Stimulated activated CD8-positive, alpha-beta memory T cell treated with anti-CD3 and anti-CD28 coated beads, Interleukin-15, amount 100 ng/mL, for 48 hours (primary cell): ENCODE measurements at places on chromosomes 7 and 10.

DNA sequence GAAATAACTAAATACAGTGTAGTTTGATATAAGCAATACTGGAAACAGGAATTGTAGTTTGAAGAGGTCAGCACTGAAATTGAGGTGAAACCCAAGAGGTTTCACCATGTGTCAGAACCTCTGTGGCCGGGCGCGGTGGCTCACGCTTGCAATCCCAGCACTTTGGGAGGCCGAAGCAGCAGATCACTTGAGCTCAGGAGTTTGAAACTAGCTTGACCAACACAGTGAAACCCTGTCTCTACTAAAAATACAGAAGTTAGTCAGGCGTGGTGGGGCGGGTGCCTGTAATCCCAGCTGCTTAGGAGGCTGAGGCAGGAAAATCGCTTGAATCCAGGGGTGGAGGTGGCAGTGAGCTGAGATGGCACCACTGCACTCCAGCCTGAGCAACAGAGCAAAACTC, 13.7 kb downstream of the AHCYL2 start:
- no peak for DNase-seq

DNA sequence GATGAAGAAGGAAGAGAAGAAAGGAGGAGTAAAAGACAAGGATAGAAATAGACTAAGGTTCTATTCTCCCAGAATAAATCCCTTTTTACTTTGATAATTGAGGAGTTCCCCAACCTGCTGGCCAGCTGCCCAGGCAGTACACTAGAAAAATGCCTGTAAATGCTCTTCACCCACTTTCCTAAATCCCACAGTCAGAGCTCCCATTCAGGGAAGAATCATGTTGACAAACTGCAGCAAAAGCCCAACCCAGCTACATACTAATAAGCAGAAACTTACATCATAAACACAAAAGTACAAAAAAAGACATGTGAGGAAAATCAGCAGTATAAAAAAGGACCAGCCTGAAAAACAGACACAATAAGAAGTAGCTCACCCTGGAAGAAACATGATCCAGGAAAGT, 15.8 kb upstream of the KDM7A start:
- DNase-seq: no peak

GRCh38 chr10:27699776-27700175, 45.8 kb downstream of the MKX start:
- DNase-seq: no peak

GRCh38 chr7:100087055-100087750, 1.6 kb upstream of the COPS6 start:
- DNase-seq: no peak

DNA sequence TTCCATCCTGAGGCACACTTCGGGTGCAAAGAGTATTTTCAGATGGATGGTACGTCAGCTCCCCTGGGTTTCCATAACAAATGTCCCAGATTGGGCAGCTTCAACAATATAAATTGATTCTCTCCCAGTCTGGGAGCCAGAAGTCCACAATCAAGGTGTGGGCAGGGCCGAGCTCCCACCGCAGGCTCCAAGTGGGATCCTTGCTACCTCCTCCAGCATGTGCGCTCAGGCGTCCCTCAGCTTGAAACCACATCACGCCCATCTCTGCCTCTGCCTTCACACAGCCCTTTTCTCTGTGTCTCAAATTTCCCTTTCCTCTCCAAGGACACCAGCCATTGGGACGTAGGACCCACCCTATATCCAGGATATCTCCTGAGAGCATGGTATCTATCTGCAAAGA, 153.5 kb downstream of the DIP2C start:
- DNase-seq: no peak

DNA sequence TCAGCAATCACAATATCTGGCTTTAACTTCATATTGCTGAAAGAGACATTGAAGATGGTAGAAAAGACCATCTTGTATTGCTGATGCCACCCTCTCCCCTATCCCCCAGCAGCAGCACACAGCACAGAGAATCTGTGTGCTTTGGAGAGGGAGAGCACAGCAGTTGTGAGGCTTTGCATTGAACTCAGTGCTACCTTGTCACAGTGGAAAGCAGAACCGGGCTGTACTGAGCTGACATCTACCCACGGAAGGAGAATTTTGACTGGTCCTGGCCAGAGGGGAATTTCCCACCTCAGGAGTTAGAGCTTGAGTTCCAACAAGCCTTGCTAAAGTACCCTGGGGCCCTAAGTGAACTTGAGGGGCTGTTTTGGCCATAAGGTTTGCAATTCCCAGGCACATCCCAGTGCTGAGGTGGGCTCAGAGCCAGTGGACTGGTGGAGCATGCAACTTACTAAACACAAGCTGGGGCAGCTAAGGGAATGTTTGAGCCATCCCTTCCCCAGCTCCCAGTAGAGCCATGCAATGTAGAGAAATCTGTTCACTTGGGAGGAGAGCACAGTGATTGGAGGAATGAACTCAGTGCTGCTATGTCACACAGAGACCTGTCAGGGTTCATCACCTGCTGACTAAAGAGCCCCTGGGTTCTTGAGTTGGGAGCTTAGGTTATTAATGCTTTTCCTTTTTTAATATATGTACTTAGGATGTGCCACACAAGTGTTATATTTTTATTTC, 62.1 kb downstream of the OR13A1 start:
- DNase-seq: no peak

DNA sequence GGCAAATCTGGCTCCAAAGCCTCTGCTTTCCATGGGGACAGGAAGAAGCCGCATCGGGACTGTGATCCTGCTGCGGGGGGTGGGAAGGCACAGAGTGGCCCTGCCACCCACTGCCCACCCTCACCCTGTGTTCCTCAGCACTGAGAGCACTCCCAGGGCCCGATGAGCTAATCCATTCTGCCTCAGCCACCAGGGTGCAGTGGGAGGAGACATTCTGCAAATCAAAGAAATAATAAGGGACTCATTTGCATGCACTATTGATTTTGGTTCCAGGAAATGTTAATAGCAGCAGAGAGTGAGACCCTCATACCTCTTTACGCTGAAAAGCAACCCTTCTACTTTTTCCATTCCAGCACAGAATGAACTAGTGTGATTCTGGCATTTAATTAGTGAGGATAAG, 572.8 kb downstream of the INHBA start:
- no peak for DNase-seq

- no peak for DNase-seq
Observed at GRCh38 chr7:147151661-147152060, 1035.1 kb downstream of the CNTNAP2 start.

- DNase-seq: no peak
Observed at GRCh38 chr10:77625379-77625778, 12.2 kb downstream of the KCNMA1 start.

GRCh38 chr10:111972109-111972508, 211.5 kb downstream of the GPAM start:
- no peak for DNase-seq

- DNase-seq: no peak
Observed at GRCh38 chr10:99850021-99850766, 67.8 kb downstream of the ABCC2 start.

DNA sequence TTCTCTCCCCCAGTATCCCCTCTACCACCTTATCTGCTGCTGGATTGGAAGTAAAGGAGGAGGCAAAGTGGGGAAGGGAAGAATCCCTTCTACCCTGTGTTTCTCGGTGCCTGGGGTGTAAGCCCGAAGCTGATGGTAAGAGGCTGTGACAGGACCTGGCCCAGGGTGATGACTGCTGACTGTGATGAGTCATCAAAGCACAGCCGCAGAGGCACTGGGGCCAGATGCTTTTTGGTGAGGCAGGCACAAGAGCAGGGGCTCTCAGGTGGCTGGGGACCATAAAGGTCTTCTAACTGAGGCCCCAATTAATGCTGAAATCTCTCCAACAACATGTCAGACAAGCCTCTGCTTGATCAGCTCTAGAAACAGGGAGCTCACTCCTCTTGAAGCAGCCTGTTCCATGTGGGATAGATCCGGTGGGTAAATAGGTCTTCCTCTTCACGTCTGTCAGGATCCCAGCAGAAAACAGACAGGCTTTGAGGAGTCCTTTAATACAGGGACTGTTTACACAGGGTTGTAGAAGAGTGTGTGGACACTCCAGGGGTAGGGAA, 86.1 kb upstream of the PCBD1 start:
- no peak for DNase-seq

DNA sequence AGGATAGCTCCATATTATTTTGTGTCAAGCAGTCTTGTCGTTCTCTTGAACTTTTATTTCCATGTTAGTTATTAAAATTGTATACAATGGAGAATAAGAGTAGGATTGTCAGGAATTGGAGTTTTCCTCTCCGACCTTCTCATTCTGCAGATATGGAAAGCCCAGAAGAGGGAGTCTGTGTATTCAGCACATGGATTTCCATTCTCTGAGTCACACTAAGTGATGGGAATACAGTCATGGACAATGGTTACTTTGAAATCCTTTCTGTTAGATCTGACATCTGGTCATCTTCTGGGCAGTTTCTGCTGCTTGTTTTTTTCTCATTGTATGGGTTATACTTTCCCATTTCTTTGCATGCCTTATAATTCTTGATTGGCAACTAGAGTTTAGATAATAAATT, 5.0 kb upstream of the TASOR2 start:
- DNase-seq: no peak

- DNase-seq: peak; percentile 16
Observed at GRCh38 chr7:140810830-140811556, 113.7 kb downstream of the BRAF start.

DNA sequence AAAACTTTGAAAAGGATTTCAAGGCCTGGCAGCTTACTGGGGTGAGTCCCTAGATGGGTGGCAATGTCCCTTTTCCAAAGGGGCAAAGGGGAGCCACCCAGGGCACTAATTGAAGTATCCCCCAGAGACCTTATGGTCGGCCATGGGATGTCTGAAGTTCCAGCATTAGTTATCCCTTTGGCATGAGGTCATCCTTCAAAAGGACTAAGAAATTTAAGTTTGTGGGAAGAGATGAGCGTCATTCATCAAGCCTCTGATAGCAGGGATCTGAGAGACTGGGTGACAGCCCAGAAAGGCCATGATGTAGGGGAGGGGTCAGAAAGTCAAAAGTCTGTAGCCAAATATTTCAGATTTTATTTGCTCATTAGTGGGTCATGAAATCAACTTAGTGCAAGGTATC, 195.3 kb downstream of the ZNF438 start:
- DNase-seq: no peak

GRCh38 chr7:48563334-48563733, 361.0 kb upstream of the CDC14C start:
- no peak for DNase-seq

DNA sequence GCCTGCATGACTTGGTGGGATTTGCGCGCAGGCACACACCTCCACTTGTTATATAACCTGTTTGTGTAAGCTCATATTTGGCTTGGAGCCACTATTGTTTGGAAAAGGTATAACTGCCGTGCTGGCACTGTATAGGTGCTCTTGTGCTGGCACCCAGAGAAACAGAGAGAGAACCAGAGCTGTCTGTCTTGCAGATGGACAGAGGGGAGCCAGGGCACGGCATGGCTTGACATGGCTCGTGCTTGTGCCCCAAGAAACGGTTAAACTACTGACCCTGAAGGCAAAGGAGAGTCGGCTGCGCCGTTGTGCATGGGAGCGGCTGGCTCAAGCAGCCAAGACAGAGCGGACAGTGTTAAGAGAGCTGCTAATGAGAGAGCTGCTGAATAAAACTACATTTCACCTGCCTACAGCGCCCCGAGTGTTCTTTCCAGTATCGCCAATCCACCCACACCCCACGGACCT, 23.2 kb downstream of the RAPGEF5 start:
- DNase-seq: no peak

- DNase-seq: no peak
Observed at GRCh38 chr10:38045129-38045528, 34.7 kb downstream of the ZNF33A start.
